ENCODE measurements at places on chromosomes 7 and 10. TPM values are rescaled to one million over a fixed set of nuclear protein-coding genes. Genes with fewer than 3 reads are reported as not detected.

DNA sequence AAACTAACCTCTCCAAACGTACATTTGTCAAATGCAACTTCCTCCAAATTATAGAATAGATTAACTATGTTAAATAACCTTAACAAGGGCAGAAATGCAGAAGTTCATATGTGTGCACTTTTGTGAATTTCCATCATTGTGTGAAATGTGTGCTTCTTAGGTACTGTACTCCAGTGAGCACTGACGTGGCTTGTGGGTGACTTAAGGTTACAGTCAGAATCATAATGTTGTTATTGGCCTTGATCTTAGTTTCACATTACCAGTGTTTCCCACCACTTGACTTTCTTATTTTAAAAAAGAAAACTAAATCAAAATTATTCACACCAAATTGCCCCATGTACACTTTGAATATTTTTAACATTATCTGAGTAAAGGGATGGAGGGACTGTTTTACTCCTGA lies 155.1 kb upstream of the FZD8 start:
- H3K4me1 ChIP-seq, result no peaks in the 10 kb centered on the region
- no peaks in the 10 kb centered on the region for H3K27me3 ChIP-seq
- no peak overlapping the region for H3K27ac ChIP-seq
- H3K36me3 ChIP-seq, result no peaks in the 10 kb centered on the region
- no peak overlapping the region for H3K4me3 ChIP-seq
- DNase-seq, result no peak

DNA sequence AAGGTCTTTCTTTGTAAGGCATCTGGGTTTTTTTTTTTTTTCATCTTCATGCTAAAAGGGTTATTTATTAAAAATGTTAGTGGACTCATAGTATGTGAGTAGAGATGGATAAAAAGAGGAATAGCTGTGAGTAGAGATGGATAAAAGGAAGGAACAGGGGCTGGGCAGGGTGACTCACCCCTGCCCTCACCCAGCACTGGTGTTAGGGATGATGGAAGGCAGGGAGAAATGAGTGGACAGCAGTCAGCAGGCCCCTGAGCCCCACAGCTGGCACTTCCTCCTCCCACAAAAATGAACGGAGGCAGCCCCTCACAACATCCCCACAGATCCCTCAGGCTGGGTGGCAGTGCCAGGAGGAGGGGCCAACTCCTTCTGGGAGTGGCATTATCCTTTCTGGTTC lies 39.3 kb downstream of the ANTXRL start:
- H3K4me1 ChIP-seq, result no peaks in the 10 kb centered on the region
- no peaks in the 10 kb centered on the region for H3K36me3 ChIP-seq
- H3K27ac ChIP-seq, result no peak overlapping the region
- no peak overlapping the region for H3K4me3 ChIP-seq

GRCh38 chr10:7855205-7855604 lies 36.9 kb downstream of the TAF3 start:
- no peak for DNase-seq
- H3K4me1 ChIP-seq, result no peaks in the 10 kb centered on the region
- H3K27me3 ChIP-seq, result no peaks in the 10 kb centered on the region
- peaks cover 3% of the 10 kb centered on the region for H3K36me3 ChIP-seq
- no peak overlapping the region for H3K4me3 ChIP-seq

GRCh38 chr10:122427280-122427679 lies 27.2 kb upstream of the ARMS2 start:
- H3K4me1 ChIP-seq, result peaks cover 13% of the 10 kb centered on the region
- no peak overlapping the region for H3K27ac ChIP-seq
- no peak for DNase-seq
- H3K27me3 ChIP-seq, result no peaks in the 10 kb centered on the region

- H3K4me3 ChIP-seq, result no peak overlapping the region
- DNase-seq, result no peak
- H3K4me1 ChIP-seq, result no peaks in the 10 kb centered on the region
- no peak overlapping the region for H3K27ac ChIP-seq
- H3K36me3 ChIP-seq, result no peaks in the 10 kb centered on the region
Observed at GRCh38 chr7:19834566-19834965, 61.1 kb upstream of the TMEM196 start.

DNA sequence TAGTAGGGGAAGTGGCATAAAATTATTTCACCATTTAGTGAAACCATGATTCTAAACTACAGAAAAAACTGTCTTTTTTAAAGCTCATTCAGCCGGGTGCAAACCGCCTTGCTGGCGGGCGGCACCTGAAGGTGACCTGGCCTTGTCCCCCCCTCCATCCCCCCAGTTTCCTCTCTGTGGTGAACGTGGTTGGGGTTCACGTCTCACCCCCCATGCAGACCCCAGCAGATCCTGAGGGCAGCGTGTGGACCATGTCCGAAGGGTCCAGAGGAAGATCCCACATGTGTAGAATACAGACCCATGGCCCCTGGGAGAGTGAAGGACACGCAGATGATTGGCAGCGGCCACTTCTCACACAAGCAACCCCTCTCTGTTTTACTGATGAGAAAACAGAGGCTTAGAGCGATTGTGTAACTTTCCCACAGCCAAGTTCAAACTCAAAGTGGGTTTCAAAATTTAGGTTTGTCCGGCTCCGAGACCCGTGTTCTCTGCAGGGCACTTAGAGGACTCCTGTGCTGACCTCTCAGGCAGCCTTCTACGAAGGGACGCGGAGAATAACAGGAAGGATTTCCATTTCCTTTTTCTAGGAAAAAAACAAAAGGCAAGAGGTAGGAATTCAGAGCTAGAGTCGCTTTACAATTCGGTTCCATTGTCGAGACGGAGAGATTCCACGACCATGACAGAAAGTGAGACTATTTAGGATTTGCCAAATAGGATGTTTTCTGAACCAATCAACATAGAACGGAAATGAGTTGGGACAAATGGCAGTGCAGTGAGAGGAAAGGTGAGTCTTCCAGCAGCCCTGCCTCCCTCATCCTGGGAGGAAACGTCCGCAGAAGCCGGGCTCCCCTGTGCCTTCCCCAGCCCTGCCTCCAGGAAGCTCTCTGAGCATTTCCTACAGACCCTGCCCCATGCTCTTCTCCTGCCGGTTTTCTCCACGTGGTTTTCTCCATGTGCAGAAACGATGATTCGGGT lies 67.6 kb upstream of the PITRM1 start:
- no peak overlapping the region for H3K4me3 ChIP-seq
- no peaks in the 10 kb centered on the region for H3K4me1 ChIP-seq
- no peak for DNase-seq
- H3K36me3 ChIP-seq, result no peaks in the 10 kb centered on the region

DNA sequence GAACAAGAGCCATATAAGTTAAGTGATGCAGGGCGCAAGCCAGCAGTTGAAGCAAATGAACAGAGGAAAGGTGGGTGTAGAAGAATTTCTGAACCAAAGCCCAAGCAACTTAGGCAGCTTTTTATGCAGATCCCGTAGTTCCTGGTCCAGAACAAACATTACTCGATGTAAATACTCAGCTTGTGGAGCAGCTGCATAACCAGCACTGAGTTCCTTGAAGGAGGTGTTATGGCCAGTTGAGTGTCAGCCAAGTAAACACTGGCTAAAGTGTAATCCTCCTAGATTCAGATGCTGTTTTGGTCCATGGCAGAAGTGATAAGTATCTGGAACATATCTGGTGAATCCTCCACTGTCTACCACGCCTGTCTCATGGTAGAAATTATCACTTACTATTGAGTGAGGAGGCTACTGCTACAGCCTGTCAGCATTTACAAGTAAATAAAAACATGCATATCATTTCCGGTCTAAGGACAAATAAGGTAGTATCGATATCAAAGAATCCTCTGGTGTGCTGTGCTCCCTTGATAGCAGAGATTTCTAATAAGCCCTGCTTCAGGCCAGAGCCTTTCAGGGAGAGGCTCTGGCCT lies 213.9 kb downstream of the DYNC1I1 start:
- no peak overlapping the region for H3K27ac ChIP-seq
- no peaks in the 10 kb centered on the region for H3K4me1 ChIP-seq
- no peak for DNase-seq
- no peaks in the 10 kb centered on the region for H3K27me3 ChIP-seq
- no peaks in the 10 kb centered on the region for H3K36me3 ChIP-seq
- no peak overlapping the region for H3K4me3 ChIP-seq

PPA1 gene
- 57.4 TPM for total RNA-seq

GNAT3 gene
- not detected for total RNA-seq

GHRHR gene
- not detected for total RNA-seq

ASIC3 gene
- total RNA-seq, result 10.6 TPM

FRAT1 gene
- total RNA-seq, result 20.2 TPM
